Epithelial cell of esophagus (primary cell): ENCODE measurements at places on chromosomes 12 and 14.

- DNase-seq = no peak
Observed at GRCh38 chr12:24127919-24128721, 178.7 kb upstream of the SOX5 start.

GRCh38 chr14:35385042-35385839 lies 19.3 kb downstream of the NFKBIA start:
- peak; percentile 56 for DNase-seq

DNA sequence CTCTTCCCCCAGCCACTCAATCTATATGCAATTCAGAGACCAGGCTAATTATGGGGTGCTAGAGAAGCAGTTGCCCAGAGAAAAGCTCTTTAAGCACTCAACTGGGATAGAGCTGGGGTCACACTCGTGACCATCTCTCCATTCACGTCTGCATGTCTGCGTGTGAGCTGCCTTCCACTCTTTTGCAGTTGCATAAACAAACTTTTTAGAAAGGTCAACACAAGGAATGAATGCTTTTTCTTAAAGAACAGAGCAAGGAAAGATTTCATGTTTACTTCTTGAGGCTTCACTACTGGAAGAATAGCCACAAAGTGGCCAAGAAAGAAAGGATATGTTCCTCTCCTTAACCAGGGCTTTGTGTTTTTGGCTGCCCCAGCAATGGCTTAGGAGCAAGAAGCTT lies 151.1 kb downstream of the SAMD4A start:
- DNase-seq = no peak

- peak; percentile 53 for DNase-seq
Observed at GRCh38 chr14:33676135-33676566, 274.7 kb downstream of the EGLN3 start.

GRCh38 chr12:115160271-115161128 lies 476.5 kb upstream of the TBX3 start:
- no peak for DNase-seq

GRCh38 chr14:77039285-77040058 lies 11.0 kb upstream of the IRF2BPL start:
- DNase-seq = no peak

GRCh38 chr12:124673801-124674617 lies 106.6 kb upstream of the NCOR2 start:
- DNase-seq = no peak

GRCh38 chr14:68225321-68225720 lies 405.7 kb downstream of the RAD51B start:
- DNase-seq = no peak

DNA sequence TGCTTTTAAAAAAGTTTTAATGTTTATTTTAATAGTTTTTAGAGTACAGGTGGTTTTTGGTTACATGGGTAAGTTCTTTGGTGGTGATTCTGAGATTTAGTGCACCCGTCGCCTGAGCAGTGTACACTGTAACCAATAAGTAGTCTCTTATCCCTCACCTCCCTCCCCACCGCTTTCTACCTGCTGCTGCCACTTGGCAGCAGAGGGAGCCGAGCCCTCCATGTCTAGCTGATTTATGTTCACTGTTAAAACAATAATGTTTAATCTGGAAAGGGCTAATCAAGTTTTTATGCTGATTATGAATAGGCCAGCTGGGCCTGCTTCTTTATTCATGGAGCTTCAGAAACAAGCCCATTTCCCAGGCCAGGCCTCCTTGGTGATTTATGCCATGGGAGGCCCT lies 73.1 kb downstream of the ADCK1 start:
- no peak for DNase-seq

- DNase-seq = no peak
Observed at GRCh38 chr14:102872020-102872419, 50.4 kb upstream of the AMN start.

DNA sequence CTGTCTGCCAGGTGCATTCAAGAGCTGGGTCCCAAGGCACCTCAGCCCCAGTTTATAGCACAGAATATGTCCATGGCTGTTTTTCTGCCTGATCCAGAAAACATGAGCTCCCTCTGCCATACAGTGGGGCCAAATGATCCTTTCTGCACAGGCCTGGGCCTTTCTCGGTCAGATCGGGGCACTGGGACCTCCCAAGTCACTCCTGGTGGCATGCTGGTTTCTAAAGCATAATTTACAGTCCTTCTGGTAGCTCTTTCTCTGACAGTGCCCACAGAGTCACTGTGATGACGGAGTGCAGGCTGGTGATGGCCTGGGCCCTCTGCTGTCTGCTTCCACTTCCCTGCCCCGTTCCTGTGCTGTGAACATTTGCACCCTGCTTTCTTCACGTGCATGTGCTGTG lies 99.2 kb downstream of the ADGRD1 start:
- DNase-seq = no peak

GRCh38 chr14:32594766-32595165 lies 265.7 kb downstream of the AKAP6 start:
- DNase-seq = no peak

DNA sequence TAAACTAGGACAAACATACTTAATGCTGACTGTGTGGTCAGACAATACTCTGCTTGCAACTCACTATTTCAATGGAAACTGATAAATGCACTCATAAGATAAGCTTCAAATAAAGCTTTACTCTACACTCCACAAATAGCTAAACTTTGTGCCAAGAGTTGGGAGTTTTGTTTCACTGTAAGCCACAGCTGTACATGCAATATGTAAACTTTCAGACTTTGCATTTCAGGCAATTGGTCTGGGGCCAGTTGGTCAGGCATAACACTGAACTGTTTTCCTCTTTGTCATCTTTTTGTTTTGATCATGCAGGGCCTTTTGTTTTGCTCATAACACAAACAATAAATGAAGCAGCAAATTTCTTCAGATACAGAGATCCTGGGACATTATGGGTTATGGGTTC lies 426.2 kb downstream of the IPO8 start:
- DNase-seq = no peak

DNA sequence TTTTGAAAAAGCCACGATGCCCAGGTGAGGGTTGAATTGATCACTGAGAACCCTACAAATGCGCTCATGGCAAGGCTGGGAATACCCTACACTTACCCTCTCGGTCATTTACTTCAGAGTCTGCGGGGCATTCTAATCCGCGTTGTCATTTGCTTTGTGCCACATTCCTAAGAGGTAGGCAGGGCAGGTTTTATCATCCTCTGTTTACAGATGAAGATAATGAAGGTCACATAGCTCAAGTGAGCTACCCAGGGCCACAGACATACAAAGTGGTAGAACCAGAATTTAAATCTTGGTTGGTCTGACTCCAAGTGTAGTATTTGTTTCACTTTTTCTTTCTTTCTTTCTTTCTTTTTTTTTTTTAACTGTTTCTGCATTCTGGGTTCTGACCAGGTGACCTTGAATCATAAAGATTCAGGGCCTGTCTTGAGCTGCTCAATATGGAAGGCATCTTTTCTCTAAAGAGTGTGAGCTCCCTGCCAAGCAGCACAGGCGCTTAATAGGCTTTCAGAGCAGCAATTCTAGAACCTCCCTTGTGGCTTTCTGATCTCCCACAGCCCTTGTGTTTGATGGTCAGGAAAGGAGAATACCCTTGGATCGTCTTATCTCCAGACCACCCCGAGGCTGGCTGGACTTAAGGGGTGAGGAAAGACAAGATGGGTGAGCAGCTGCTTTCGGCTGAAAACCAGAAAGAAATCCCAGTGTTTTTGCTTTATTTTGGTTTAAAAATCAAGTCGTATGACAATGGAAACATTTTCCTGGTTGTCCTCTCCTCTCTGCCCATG lies 662 bp upstream of the BATF start:
- DNase-seq = peak; percentile 14

DNA sequence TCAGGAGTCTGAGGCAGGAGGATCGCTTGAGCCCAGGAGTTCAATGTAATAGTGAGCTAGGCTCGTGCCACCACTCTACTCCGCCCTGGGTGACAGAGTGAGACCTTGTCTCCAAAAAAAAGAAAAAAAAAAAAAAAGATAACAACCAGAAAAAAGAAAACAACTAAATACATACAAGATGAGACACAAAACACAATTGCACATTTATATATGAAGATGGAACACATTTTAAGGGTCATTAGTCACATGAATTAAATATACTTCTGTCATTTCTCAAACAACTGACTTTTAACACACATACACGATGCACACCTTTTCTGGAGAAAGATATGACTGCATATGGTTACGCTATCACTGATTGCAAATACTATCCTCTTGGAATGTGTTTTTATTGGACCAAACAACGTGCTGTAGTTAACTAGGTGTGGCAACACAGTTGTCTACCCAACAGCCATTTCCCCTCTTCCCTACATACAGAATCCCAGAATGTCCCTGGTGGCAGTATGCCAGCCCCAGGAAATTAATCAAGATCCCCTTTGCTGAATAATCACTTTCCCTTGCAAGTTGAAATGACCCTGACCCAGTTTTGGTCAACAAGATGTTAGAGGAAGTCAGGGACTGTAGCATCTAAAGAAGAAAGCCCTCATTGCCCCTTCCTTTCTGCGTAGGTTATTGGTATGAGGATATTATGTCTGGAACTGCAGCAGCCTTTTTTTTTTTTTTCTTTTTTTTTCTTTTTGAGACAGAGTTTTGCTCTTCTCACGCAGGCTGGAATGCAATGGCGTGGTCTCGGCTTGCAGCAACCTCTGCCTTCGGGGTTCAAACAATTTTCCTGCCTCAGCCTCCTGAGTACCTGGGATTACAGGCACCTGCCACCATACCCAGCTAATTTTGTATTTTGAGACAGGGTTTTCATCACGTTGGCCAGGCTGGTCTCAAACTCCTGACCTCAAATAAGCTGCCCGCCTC lies 5.6 kb upstream of the MYL6B start:
- DNase-seq = no peak

DNA sequence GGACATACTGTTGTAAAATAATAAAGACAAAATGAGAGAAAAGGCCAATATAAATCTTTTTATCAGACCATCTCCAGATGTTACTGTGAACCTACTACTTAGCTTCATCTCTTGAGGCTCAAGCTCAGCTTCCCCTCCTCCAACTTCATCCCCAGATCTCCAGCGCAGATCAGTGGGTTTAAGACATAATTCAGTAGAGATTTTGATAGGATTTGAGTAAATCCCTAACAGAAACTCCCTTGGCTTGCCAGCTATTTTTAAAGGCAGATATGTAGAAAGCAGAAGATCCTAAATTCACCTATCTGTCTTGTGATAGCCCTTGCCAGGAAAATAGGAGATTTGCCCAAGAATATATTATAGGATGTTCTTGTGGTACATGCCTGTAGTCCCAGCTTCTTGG lies 236.7 kb downstream of the FBXL14 start:
- no peak for DNase-seq

- DNase-seq = no peak
Observed at GRCh38 chr12:34397591-34398365, 375.5 kb downstream of the ALG10 start.

GRCh38 chr14:68649476-68650189 lies 143.2 kb downstream of the ZFP36L1 start:
- no peak for DNase-seq

- no peak for DNase-seq
Observed at GRCh38 chr12:106915635-106916026, 40.1 kb upstream of the TMEM263 start.

GRCh38 chr12:87995581-87996178 lies 33.5 kb downstream of the C12orf50 start:
- peak; percentile 82 for DNase-seq

GRCh38 chr12:88802096-88802706 lies 221.9 kb upstream of the KITLG start:
- peak; percentile 20 for DNase-seq

DNA sequence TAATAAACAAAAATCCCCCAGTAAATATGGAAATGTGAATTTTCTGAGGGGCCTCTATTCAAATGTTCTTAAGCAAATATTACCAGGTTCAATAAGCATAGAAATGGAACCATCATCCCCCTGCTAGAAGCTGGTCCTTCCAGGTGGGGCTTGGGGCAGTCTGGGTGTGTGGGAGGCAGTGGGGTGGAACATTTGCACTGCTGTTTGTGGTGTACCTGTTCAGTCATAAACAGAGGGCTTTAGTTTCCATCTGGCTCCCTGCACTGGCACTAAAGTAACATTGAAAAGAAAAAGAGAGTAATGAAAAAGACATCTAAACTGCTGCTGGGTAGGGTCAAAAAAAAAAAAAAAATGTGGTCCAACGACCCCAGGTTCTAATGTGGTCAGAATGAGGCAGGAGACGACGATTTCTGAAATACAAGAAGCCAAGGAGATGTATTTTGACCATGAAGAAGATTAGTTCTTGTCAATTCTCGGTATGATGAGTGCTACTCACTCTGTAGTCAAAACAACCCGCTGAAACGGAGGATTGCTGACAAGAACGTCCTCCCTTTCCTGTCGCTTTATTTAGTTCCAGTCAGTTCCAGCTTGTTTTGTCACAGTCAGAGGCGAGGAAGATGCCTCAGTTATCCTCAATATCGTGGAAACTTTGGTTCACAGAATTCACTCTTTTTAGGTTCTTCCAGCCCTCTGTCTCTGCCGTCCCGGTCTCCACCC lies 44.2 kb upstream of the MANSC4 start:
- no peak for DNase-seq

- no peak for DNase-seq
Observed at GRCh38 chr14:47427629-47428028, 247.8 kb downstream of the MDGA2 start.

DNA sequence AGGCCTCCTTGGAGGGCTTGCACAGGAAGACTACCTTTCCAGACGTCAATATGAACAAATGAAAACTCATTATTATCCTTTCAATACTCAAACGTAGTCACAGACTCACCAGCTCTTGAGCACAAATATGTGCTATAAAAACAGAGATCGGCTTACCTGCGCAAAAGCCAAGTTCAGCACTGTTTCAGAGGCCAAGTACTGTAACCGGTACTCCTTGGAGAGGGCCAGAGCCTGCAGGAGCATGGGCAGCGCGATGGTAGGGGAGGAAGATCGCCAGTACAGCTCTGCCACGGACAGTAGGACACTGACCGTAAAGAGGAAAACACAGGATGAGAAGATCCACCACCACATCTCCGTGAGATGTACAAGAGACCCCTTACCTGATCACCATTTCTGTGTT lies 21.6 kb upstream of the CAMKK2 start:
- no peak for DNase-seq

GRCh38 chr14:34926552-34926951 lies 51.4 kb upstream of the BAZ1A start:
- no peak for DNase-seq

- DNase-seq = peak; percentile 72
Observed at GRCh38 chr12:117986705-117987469, 18.1 kb upstream of the KSR2 start.

DNA sequence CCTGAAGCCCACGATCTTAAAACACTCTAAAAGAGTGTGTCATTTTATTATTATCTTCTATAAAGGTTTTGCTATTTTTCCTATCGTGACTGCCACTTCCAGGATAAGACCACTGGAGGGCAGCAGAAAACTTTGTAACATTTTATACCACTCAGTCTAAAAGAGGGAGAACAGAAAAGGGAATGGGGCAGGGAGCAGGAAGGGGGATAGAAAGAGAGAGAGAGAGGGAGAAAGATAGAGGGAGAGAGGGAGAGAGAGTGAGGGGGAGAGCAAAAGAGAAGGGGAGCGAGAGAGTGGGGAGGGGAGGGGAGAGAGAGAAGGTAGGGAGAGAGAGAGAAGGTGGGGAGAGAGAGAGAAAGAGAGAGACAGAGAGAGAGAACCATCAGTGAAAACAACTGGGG lies 2.0 kb upstream of the ART4 start:
- peak; percentile 66 for DNase-seq

- no peak for DNase-seq
Observed at GRCh38 chr12:62712681-62713573, 222.0 kb downstream of the PPM1H start.
